ENCODE measurements at places on chromosomes 1 and 21.

DNA sequence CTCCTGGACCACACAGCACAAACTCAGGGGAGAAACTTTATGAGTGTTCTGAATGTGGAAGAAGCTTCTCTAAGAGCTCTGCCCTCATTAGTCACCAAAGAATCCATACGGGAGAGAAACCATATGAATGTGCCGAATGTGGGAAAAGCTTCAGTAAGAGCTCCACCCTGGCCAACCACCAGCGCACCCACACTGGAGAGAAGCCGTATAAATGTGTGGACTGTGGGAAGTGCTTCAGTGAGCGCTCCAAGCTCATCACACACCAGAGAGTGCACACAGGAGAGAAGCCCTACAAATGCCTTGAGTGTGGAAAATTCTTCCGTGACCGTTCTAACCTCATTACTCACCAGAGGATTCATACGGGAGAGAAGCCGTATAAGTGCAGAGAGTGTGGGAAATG is 22.5 kb downstream of the ZSCAN20 start:
- no peak for DNase-seq

DNA sequence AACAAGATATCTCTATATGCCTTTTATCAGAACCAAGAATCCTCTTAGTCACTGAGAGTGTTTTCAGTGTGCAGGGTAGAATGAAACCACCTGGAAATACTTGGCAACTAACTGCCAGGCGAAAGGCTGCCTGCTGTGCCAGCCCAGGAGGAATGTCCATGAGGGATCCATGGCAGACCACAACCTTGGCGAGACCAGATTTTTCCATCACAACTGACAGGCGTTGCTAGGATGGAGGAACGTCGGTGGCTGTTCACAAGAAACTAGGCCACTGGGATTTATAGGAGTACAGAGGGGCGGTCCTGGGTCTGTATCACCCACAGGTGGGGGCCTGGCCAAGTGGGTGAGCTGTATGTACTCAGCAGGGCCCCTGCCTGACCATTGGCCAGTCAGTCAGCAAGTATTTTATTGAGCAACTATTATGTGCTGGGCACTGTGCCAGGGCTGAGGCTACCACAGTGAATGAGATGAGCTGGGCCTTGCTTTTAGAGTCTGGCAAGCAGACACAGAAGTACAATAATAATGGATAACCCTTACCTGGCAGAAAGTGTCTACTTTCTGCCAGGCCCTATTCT is 199.4 kb downstream of the FOXD2 start:
- no peak for DNase-seq

DNA sequence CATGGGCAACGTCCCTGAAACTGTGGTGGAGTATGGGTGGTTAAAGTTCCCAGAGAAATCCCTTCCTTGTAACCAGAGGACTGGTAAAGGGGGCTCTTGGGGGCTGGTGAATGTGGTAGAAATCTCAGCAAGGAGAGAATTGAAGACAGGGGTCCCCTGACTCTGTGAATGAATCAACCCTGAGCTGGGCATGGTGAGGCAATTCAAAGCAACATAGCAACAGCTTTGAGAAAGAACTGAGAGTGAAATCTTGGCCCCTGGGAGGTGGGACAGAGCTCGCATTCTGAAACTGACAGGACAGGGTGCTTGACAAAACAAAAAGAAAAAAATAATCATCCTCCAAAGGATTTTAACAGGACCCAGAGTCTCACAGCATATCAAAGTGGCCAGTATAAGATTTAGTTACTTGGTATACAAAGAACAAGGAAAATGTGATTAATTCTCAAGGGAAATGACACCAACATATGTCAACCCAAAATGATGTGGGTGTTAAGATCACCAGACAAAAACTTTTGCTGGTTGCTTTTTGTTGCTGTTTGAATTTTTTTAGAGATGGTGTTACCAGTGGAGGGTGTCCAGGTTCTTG is 11.7 kb upstream of the SUMO3 start:
- DNase-seq = no peak

DNA sequence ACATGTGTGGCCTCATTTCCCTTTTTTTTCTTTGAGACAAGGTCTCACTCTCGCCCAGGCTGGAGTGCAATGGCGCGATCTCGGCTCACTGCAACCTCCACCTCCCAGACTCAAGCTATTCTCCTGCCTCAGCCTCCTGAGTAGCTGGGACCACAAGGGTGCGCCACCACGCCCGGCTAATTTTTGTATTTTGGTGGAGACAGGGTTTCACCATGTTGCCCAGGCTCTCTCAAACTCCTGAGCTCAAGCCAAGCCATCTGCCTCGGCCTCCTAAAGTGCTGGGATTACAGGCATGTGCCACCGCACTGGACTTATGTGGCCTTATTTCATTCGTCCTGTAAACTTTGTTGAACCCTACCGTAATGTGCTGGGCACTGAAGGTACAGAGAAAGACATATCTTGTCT is 569 bp upstream of the WARS2 start:
- peak; percentile 61 for DNase-seq

DNA sequence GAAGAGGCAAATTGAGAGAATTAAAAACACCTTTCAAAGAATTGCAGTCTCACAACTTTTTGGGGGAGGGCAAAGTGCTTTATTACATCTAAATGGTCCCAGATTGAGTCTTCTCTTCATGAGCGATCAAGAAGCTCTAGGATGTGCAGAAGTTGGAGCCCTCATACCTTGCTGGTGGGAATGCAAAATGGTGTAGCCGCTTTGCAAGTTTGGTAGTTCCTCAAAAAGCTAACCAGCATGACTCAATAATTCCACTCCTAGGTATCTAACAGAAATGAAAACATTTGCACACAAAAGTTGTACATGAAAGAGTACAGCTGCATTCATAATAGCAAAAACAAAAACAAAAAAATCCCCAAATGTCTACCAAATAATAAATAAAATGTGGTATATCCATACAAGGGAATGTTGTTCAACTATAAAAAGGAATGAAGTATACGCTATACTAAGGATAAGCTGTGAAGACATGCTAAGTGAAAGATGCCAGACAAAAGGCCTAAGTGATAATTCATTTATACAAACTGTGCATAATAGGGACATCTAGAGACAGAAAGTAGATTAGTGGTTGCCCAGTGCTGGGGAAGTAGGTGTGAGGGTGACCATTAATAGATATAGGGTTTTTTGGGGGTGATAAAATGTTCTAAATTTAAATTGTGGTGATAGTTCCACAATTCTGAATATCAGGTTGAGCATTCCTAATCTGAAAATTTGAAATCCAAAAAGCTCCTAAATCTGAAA is 55.2 kb downstream of the SELENOF start:
- DNase-seq = no peak

GRCh38 chr1:222010306-222010705 is 268.4 kb upstream of the DUSP10 start:
- no peak for DNase-seq

DNA sequence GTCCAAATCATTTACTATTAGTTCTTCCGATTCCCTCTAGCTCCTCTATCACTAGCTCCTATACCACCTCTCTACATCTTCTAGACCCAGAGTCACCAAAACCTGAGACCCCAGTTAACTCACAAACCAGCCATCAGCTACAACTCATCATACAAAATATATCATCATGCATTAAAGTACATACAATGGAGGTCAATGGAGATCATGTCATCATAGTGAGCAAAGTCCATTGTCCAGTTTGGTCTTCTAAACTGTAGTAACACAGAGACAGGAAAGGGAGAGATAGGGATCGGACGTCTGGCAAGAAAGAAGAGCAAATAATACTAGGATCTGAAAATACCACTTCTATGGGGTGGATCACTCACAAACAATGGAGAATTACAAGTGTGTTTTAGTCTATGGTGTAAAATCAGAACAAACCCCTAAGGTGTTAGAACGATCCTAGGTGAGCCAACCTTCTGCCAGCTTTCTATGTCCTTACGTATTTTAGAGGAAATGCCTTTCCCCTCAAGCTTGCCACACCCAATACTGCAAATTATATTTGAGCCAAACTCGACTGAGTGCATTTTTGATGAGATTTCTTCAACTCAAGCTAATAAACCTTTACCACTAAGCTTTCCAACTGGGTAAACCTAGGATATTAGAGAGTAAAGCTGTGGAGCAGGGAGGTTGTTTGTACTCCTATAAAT is 3.9 kb downstream of the ADIPOR1 start:
- no peak for DNase-seq

- DNase-seq = peak; percentile 1
These were observed 1.7 kb downstream of the AKT3 start for GRCh38 chr1:243848165-243848857.

DNA sequence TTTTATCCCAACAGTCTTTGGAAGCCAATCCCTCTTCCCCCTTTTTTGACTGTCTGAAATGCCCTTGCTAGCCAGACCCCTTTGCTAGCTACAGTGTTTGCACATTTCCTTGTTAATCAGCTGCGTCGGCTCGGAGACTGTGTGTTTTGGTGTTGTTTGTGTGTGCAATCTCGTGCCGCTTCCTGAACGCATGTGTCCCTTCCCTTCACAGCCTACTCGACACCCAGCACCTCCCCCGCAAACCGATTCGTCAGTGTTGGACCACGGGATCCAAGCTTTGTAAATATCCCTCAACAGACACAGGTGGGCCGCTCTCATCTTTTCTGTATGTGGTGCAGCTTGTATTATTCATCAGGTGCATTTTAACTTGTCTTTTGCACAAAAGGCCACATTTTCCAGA is 298.7 kb downstream of the TM2D1 start:
- DNase-seq = no peak

GRCh38 chr21:41241341-41241740 is 73.4 kb downstream of the BACE2 start:
- no peak for DNase-seq

- DNase-seq = no peak
These were observed 38.7 kb upstream of the CNTN2 start for GRCh38 chr1:205004351-205004750.

DNA sequence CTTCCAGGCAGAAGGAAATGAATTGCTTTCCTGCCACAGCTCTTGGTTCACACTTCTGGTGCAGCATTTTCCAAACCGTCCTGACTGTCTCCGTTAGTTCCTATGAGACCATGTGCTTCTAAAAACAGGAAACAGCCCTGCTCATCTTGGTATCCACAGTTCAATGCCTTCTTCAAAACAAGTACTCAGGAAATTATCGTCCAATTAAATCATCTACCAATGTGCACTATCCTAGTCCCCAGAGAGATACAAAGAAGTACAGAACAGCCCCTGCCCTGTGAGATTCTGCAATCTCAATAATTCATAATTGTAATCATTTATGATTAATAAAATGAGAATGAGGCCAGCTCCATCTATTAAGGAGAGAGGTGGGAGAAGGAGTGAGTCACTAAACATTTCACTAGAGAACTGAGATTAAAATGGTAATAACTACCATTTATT is 11.2 kb downstream of the CLEC20A start:
- DNase-seq = no peak

Measured in hematopoietic multipotent progenitor cell treated with erythropoietin and hydrocortisone succinate and interleukin-3 and kit ligand, for 6 days (in vitro differentiated cells).